ENCODE measurements at places on chromosomes 7 and 10. TPM values are rescaled to one million over a fixed set of nuclear protein-coding genes. Genes with fewer than 3 reads are reported as not detected.

DNA sequence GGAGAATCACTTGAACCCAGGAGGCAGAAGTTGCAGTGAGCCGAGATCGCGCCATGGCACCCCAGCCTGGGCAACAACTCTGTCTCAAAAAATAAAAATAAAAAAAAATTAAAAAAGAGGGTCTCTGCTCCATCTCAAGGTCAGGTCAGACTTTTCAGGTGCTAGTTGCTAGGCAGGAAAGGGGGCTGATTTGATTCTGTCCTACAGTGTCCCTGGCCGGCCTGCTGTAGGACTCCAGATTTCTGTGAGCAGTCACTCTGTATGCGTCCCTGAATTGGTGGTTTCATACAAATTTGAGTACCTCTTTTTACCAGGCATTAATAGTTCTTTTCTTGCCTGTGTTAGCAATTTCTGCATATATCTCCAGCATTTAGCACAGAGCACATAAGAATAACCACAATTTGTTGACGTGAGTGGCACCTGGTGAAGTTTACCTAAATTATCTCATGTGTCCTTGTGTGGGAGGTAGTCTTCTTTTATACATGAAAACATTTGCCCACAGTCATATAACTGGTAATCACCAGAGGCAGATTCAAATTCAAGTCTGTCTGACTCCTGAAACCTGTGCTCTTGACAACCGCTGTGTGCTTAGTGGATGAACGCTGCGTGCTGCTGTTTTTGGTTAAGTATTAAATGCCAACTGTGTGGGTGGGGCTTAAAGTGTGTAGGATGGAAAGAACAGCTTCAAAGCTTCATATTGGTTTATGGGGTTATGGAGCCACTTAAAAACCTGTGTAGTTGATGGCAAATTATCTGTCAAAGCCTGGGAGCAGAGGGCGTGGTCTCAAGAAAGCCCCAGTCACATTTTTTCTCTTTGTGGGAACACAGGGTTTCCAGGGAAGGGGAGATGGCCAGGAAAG, 3.2 kb upstream of the ZNF775 start:
- no peak for DNase-seq

DNA sequence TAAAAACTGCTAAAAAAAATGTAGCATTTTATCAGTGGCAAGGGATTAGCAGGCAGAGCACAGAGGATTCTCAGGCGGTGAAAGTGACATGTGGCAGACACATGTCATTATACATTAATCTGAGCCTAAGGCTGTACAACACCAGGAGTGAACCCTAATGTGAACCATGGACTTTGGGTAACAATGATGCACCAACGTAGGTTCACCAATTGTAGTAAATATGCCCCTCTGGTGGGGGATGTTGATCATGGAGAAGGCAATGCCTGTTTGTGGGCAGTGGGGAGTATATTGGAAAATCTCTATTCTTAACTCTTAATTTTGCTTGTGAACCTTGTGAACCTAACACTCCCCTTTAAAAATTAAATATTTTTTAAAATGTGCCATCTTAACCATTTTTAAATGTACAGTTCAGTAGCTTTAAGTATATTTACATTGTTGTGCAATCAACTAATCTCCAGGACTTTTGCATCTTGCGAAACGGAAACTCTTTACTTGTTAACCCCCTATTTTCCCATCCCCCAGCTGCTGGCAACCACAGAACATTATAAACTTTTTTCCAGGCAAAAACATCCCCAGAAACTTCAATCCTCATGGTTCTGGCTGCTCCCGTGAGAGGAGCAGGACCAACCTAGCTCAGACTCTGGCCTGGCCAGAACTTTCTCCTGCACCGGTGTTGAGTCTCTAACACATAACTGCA, 29.9 kb downstream of the LRRC20 start:
- DNase-seq = no peak

GRCh38 chr7:98805956-98806838, 63.6 kb downstream of the TMEM130 start:
- DNase-seq = no peak

- DNase-seq = no peak
Measured at GRCh38 chr10:44013981-44014380, 365.3 kb upstream of the ZNF32 start.

GRCh38 chr7:11188529-11189310, 215.0 kb downstream of the PHF14 start:
- DNase-seq = no peak

DNA sequence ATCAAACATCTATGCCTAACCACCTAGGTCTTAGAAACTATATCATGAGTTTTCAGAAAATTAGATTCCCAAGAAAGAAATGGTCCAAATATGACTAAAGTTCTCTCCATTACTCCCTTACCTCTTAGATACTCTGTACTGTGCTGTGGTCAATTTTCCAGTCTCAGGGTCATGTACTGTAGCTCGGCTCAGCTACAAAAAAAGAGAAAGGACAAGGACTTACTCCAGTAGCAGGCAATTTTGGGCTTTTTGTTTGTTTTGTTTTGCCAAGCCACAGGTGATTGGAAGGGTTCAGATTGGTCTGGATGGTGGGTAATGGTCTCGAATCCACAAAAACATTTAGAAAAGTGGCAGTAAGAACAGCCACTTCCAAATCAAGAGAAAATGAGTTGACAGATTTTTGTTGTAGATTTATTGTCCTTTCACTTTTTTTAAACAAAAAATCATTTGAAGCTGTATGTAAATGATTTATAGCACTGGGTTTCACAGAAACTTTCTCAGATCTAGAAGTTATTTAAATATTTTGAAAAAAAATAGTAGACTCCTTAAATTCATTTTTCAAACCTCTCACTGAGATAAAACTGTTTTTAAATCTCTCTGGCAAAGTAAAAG, 52.8 kb downstream of the P4HA1 start:
- DNase-seq = no peak

DNA sequence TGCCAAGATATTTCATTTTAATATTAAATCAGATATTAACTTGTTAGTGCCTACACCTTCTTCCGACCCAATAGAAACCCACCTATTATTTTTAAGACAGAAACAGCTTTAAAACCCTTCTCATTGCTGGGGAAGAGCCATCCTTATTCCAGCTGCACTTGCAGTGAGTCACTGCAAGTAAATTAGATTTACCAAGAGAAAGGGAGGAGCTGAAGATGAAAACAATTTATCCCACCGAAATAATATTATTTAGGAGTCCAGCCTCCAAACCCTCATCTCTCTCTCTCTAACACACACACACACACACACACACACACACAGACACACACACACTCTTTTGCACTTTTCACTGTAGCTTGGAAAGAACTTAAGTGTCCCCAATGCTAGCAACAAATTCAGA, 26.9 kb downstream of the TWIST1 start:
- DNase-seq = no peak

GRCh38 chr7:13989126-13989948, at the start of gene ETV1:
Gene ETV1 (minus strand): TSS chr7:13989666. CDS start chr7:13989052, 614 bp downstream.
- peak; percentile 58 for DNase-seq

DNA sequence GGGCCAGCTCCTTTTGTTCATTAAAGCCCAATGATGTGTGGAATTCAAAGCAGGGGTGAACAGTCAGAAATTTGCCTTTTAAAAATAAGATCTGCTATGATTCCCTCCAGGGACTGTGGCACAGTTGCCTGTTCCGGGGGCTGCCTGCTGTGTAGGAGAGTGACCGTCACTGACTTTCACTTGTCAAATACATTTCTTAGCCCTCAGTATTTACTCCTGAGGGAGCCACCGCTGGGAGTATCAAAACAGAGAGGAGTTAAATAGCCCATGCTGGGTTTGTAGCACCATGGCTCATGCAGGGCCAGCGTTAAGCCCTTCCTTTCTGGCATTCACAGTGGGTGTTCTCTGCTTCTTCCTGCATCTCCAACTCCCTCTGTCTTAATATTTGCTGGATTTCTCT, 897.8 kb downstream of the SORCS3 start:
- no peak for DNase-seq

DNA sequence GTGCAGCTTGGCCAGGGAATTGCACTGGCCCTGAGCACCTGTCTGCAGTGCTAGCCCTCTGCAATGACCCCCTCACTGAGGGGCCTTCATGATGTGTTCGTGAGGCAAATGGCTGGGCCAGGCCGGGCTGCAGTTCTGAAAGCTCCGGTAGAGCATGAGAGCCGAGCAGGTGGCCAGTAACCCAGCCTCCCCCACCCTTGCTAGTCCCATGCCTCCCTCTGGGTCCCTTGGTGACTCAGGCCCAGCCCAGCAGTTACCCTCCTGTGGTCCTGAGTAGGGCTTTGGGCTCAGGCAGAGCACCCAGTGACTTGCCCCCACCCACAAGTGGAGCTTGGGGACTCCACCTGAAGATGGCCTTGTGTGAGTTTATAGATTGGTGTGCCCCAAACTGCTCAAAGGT, 16.1 kb upstream of the CSGALNACT2 start:
- no peak for DNase-seq

- DNase-seq = no peak
Measured at GRCh38 chr10:72637398-72637857, 11.5 kb upstream of the MICU1 start.

GRCh38 chr7:80999100-80999499, 80.2 kb upstream of the SEMA3C start:
- DNase-seq = no peak

- DNase-seq = no peak
Measured at GRCh38 chr10:95782318-95782717, 26.4 kb downstream of the ENTPD1 start.

DNA sequence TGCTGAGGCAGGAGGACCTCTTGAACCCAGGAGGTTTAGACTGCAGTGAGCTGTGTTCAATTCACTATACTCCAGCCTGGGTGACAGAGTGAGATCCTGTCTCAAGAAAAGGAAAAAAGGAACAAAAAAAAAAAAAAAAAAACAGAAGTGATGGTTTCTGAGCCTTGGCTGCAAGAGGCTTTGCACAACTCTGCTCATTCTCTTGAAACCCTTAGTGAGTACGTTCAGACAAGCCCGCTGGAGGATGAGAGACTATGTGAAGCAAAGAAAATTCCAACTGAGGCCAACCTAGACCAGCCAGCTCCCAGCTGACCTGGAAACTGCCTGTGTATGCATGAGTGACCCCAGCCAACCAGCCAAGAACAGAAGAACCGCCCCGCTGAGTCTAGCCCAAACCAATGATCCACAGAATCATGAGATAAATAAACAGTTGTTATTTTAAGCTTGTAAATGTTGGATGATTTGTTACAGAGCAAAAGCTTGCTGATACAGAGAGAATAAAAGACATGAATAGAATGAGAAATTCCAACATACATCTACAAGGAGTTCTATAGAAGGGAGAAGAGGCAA, 50.6 kb upstream of the FZD9 start:
- DNase-seq = no peak

- DNase-seq = no peak
Measured at GRCh38 chr10:58641095-58641531, 128.4 kb downstream of the BICC1 start.

DNA sequence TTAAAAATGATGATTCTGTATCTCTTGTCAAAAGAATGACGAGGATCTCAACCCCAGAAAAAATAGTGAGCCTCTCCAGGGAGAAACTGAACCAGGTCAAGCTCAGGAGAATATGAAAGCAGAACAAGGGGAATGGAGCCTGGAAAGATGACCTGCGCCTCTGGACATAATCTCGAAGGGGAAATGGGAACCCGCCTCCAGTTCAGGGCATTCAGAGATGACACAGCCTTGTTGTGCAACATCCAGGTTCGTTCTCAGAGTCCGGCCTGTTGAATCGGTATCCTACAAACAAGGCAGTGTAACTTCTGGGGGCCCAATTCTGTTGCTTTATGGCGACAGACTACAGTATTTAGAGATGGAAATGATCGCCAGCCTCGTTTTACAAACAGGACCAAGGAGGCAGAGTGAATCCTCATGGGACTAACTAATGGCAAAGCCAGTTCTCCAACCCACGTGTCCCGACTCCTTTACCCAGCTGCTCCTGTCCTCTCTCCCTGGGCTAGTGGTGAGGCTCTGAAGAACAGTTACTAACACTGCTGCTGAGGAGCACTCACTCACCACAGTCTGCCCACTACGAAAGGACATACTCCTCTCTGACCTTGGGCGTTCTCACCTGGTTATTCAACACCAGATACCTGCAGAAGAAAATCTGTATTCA, 67.6 kb downstream of the JAZF1 start:
- DNase-seq = no peak

GRCh38 chr10:6108631-6109443, 20.0 kb downstream of the RBM17 start:
- DNase-seq = no peak

GRCh38 chr7:26305090-26305868, 13.6 kb downstream of the SNX10 start:
- no peak for DNase-seq

DNA sequence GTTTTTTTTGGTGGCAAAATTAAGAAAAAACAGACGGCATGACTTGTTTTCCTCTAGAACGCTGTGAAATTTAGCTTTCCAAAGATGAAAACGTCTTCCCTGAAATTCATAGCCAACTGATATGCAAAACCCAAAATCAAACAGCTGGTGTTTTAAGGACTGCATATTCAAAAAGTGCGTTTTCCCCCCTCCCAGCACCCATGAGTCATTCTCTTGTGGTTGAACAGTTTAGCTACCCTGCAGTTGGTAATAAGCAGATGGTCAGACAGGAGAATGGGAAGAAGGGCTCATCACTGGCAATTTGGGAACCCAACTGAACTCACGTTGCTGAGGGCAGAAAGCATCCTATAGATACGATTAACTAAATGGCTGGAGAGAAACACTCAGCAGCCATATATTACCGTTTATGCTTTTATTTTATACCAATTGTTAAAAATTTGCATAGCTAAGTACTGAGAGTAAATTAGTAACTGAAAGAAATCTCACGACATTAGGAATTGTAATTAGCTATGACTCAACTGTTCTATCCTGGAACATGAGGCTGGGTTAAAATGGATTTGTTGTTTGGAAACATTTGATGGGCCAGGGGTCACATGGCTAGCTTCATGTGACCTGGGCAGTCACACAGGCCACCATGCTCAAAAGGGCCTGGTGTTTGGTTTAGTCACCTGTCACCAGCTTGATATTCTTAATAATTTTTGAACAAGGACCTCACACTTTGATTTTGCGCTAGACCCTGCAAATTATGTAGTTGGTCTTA, 343.1 kb downstream of the PHTF2 start:
- DNase-seq = no peak

GRCh38 chr7:47941136-47941844, 7.0 kb downstream of the PKD1L1 start:
- DNase-seq = no peak

GRCh38 chr10:35223016-35223415, 96.4 kb downstream of the CREM start:
- no peak for DNase-seq

DNA sequence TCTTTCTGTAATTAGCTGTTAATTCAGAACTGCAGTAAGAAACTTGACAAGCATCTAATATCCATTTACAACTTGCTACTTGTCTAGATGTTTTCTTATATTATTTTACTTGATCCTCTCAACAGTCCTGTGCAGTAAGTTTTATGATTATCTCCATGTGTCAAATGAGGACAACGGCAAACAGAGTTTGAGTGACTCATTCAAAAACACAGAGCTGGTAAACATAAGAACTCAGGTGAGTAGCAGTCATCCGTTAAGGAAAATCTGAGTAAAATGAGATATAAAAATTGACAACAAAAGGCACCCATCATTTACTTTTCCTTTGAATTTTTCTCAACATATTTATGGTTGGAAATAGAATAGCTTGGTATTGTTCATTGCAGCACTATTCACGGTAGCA, 19.0 kb upstream of the TARP start:
- DNase-seq = no peak

- DNase-seq = no peak
Measured at GRCh38 chr10:98167191-98167590, 32.7 kb downstream of the R3HCC1L start.

The AKR1C8 gene
- not detected for total RNA-seq

The PRKG1 gene
- 25.4 TPM for total RNA-seq

The GATA3 gene
- total RNA-seq = 310 TPM

The TES gene
- total RNA-seq = 74.3 TPM

The NXPH1 gene
- total RNA-seq = not detected

The POMZP3 gene
- 23.7 TPM for total RNA-seq

The PAX4 gene
- not detected for total RNA-seq

The VSTM2A gene
- total RNA-seq = 1.4 TPM

The SORCS1 gene
- 0.99 TPM for total RNA-seq

The PRKCQ gene
- total RNA-seq = 4.3 TPM

Measured in ureter (tissue), 1 donor.